ENCODE measurements at places on chromosomes 16 and 17.
A peak's percentile ranks its signal among the peaks of the same experiment; 100 is the strongest.

- DNase-seq, result no peak
These were observed 35.6 kb downstream of the CLEC3A start for GRCh38 chr16:78057803-78058564.

DNA sequence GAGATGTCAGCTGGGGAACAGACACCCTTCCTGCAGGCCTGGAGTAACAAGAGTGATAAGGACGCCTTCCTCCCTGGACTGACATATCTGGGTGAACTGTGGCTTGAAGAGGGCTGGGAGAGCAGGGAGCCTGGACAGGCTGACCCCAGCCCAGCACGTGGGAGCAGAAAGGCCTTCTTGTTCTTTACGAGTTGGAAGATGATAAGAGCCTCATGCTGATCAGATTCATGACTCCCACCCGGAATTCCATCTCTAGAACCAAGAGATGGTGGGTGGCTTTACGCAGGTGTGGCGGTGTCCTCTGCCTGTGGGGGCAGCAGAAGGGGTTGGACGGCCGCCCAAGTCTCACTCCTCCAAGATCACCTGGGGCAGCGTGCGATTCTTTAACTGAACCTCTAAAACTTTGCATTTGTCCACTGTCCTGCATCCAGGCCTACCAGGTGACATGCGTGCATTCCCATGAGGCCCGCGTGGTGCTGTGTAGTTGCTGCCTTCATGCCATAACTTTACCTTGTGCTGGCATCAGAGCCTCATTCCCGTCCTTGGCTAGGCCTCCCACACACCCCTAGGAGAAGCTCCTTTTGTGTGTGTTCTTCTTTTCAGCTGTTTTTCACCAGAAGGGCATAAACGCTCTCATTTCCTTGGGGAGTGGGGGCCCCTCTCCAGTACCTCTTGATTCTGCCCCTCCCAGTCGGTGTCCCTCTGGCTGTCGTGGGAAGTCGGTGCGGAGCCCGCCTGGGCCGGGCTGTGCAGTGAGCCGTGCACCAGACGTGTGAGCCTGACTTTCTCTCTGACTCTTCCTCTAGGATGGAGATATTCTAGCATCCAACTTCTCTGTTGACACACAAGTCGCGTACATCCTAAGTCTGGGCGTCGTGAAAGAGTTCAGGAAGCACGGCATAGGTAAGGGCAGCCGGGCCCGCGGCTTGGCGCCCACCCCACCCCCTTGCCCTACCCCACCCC is 13.3 kb downstream of the C16orf90 start:
- DNase-seq, result no peak

DNA sequence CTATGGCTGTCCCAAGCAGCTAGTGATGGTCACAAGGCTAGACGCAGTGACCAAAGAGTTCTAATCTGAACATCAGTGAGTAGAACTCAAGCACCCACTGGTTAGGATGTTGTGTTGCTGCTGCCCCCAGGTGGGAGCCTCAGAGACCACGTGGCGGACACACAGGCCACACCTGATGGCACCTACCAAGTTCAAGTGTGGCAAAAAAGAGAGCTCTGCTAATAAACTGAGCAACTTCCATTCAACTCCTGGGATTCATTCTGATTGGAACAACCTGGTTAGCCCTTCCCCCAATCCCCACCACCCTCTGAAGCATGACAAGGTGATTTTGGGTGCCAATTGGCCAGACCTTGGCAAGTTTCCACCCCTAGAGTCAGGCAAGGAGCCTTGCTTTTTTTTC is 3.5 kb upstream of the LCMT1 start:
- DNase-seq, result peak; percentile 60

DNA sequence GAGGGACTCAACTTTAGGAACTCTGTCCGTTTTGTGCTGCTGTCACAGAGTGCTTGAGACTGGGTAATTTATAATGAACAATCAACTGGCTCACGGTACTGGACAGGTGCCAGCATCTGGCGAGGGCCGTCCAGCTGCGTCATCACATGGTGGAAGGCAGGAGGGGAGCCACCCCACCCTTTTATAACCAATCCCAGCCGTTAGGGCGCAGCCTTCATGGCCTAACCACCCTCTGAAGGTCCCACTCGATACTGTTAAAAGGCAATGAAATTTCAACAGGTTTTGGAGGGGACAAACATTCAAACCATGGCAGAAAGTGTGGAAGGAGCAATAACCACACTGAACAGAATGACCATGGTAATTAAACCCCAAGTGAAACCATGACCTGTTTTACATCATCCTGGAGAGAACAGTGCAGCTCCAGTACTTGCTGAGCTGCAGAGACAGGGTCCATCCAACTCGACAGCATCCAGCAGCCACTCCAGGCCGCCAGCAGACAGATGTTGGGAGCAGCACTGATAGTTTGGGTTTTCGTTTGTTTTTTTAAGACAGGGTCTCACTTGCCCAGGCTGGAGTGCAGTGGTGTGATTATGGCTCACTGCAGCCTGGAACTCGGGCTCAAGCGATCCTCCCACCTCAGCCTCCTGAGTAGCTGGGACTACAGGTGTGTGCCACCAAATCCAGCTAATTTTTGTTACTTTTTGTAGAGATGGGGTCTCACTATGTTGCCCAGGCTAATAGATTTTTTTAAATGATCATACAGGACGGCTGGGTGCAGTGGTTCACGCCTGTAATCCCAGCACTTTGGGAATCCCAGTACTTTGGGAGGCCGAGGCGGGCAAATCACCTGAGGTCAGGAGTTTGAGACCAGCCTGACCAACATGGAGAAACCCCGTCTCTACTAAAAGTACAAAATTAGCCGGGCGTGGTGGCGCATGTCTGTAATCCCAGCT is 11.0 kb downstream of the CHMP6 start:
- no peak for DNase-seq

DNA sequence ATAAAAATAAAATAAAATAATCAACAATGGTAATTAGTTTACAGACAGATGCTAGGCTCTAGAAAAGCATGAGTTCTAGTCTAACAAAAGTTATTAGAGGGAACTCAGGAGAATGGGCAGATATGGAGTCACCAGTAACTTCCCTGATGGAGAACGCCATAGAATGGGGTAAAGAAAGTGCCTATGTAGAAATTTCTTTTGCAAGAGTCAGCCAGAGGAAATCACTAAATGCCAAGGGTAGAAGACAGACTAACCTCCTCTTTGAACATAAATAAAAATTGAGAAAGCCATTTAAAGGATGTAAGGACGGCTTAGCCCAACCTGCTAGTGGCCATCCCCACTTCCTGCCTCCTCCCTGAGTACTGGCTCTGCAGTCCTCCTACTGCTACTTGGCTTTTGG is 141.6 kb downstream of the VPS53 start:
- no peak for DNase-seq

DNA sequence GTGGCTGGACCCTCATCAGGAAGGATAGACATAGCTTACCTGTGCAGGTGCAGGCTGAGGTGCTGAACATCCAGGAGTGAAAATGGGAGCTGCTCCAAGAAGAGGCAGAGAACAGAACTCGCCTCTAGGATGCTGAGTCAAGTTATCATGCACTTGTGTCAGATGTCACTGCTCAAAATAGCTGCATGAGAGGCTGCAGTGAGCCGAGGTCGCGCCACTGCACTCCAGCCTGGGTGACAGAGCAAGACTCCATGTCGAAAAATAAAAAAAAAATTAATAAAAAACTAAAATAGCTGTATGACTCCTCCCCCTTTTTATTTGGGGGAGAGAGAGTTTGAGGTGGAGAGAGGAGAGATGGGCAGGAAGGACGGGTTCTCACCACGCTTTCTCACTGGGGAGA is 148.8 kb downstream of the FOXL1 start:
- no peak for DNase-seq

DNA sequence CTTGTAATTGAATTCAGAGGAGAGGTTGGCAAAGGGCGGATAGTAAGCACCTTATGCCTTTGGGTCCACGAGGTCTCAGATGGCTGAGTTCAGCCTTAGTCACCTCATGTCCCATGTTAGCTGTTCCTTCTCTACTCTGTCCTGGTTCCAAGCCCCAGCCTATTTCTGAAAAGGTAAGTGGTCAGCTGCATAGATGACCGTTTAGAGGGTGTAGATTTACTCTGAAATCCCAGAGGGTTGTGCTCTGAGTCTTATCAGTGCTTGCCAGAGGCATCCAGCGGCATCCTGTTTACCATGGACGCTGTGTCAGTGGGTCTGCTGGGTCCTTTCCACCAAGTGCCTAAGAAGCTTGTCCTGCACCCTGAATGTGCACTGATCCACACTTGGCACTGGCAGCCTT is 1.9 kb downstream of the ZNF778 start:
- DNase-seq, result no peak

- peak; percentile 69 for DNase-seq
These were observed 5.0 kb downstream of the ABHD15 start for GRCh38 chr17:29561554-29562517.

DNA sequence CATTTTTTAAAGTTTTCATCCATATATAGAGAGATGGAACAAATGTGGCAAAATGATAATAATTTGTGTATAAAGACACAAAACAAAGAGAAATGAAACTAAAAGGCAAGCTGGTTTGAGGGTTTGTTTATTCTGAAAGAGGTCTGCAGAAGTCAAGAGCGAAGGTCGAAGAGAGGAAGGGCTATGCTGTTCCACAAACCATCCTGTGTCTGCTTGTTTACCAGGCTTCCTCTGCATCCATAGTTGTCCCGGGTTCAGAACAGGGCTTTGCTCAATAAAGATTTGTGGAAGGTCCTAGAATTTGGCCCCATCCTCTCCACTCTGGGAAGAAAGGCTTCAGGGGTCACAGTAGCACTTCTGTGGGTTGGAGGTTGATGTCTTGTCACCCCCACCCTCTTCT is 2.4 kb upstream of the MARVELD3 start:
- no peak for DNase-seq

GRCh38 chr16:56481468-56482122 is 30.2 kb downstream of the OGFOD1 start:
- DNase-seq, result no peak

GRCh38 chr16:23920899-23921298 is 85.1 kb downstream of the PRKCB start:
- no peak for DNase-seq

DNA sequence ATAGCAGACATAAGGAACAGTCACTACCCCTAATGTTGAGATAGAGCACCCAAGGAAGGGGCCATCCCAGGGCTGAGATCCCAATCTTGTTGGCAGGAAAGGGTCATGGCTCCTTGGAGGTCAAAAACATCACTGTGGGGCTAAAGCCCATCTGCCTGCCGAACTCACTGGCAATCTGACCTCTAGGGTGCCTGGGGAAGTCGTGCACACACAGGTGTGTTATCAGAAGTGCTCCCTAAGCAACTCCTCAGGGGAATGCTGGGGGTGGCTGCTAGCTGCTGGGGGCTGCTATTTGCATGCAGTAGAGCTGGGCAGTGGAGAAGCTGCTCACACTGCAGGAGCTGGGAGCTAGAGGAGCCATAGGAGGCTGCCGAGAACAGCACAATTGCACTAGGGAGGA is 47.5 kb upstream of the PHOSPHO1 start:
- DNase-seq, result no peak

DNA sequence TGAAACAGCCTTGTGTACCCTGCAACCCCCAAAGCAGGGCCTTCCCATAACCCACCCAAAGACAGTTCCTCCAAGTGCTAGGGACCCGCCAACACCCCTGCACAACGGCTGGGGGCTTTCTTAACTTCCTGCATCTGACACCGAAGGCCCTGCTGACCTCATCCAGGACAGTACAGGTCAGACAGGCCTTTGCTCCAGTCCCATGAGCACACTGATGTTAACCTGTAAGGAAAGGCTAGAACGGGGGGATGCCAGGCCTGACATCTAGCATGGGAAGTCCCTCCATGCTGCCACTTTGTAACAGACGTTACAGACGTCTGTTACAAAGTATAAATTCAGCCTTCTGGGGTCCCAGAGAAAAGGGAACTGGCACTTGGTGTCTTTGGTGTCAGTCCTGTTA is 369.1 kb downstream of the CPPED1 start:
- no peak for DNase-seq

GRCh38 chr17:27294689-27295630 is 1.0 kb downstream of the WSB1 start:
- peak; percentile 50 for DNase-seq

DNA sequence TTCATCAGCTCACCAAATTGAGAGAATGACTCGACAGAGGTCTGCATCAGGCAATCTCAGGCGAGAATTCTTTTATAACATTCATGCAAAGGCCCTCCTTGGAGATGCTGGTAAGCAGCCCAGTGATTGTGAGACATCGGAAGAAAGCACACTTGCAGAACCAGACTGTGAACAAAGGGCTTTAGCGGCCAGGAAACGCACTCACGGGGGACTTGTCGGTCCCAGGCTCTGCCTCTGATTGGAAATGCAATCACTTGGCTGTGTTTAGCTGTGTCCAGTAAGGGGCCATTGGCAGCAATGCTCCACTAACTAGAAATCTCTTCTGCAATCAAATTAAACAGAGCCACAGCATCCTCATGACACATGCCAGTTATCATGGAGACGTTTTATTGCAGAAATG is 226.7 kb upstream of the CDH13 start:
- DNase-seq, result no peak

DNA sequence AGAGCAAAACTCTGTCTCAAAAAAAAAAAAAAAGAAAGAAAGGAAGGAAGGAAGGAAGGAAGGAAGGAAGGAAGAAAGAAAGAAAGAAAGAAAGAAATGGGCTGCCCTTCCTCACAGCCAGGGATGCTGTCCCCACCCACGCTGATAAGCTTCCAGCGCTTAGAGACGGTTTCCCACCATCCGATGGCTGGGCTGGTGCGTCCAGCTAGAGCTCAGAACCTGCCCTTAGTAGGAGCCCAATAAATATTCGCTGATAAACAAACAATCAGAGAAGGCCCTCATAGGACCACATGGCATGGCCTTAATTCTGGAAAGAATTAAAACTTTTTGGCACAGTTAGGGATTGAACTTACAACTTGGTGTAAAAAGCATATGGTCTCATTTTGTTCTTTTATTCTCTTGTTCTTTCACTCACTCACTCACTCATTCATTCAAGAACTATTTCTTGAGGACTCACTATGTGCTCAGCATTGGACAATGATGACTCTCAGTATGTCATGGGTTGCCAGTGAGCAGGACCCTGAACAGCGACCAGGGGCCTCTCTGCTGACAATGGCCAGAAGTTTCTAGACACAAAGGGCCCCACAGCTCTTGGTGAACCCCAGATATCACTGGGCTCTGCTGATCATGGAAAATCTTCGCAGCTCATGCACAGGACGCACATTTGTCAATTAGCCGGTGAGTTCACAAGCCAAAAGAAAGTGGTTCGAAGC is 32.5 kb upstream of the TNRC6C start:
- no peak for DNase-seq

GRCh38 chr16:28534542-28535373 is 4.0 kb downstream of the NUPR1 start:
- peak; percentile 71 for DNase-seq

DNA sequence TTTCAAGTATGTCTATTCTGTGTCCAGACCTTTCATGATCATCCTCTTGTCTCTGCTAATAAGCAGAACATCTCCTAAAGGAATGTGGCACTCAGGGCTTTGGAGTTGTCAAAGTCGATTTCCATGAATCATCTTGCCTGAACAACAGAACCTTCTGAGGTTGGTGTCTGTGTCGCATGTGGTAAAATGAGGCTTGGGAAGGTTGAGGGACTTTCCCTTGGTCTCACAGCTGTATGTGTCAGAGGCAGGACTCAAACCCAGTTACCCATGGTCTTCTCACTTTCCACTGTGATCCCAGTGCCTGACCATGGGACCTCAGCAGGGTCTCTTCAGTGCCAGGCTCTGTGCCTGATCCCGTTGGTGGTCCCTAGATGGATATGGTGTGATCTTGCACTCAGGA is 4.2 kb upstream of the GPRC5B start:
- no peak for DNase-seq
